Stimulated activated CD8-positive, alpha-beta memory T cell treated with anti-CD3 and anti-CD28 coated beads, Interleukin-15, amount 100 ng/mL, for 4 hours (primary cell): ENCODE measurements at places on chromosomes 6 and 20.

DNA sequence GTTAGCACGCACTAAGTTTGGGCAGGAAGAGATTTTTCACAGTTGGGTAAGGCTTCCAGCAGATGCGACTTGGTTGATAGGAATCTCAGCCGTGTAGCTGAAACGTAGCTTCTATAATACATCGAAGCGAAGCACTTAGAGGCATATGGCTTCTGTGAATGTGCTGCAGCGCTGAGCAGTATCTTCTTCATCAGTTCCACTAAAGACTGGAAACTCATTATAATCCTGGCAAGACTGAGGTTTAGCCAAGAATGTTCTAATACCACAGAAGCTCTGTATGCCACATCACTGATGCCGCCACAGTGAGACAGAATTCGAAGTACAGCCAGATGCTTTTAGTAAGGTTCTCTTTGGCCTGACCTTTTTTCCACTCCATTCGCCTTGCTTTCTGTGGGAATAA lies 680.2 kb upstream of the AGPAT4 start:
- DNase-seq = no peak

- DNase-seq = no peak
These were observed 13.3 kb upstream of the KCNK15 start for GRCh38 chr20:44732327-44732726.

DNA sequence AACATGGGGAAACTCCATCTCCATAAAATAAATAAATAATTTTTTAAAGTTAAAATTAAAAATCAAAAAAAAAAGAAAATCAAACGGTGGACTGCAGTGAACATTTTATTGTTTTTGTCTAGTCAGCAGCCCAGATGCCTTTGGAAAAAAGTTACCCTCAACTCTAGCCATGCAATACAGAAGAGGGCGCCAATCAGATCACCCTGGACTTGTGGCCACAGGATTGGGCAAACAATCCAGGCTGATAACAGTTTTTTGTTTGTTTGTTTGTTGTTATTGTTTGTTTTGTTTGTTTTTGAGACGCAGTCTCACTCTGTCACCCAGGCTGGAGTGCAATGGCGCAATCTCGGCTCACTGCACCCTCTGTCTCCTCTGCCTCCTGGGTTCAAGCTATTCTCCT lies 30.5 kb upstream of the NELFCD start:
- no peak for DNase-seq

GRCh38 chr6:13159300-13159699 lies 169.0 kb downstream of the TBC1D7 start:
- no peak for DNase-seq

DNA sequence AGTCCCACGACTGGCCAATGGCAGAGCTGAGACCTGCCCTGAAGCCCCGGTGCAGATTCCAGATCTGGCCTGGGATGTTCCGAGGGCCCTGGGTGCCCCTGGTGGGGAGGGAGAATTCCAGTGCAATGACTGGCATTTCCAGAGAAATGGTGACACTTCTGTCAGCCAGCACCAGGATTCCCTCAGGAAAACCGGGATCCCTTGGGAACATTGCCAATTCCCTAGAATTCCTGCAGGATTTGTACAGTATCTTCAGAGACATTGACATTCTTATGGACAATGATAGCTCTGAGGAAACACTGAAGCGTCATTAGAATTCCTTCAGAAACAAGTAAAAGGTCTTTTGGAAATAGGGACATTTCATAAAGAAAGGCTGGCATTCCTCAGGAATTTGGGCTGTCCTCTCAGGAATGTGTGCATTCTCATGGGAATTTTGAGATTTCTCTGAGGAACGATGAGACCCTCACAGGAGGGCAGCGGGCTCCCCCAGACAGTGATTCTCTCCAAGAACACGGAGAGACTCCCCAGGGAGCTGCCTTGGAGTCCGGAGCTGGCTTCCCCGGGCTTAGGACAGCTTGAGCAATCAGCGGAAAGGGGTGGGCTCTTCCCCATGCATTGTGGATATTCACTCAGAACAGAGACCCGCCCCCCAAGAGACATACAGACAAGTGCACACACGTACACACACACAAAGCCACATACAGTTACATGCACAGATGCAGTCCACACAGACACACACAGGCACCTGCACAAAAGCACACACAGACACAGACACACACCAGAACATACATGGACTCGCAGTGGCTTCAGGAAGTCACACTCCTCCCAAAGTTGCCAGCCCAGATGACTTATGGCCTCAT lies 35.2 kb upstream of the BPIFA2 start:
- DNase-seq = no peak

- DNase-seq = no peak
These were observed 200.9 kb downstream of the DLL1 start for GRCh38 chr6:170089963-170090362.

DNA sequence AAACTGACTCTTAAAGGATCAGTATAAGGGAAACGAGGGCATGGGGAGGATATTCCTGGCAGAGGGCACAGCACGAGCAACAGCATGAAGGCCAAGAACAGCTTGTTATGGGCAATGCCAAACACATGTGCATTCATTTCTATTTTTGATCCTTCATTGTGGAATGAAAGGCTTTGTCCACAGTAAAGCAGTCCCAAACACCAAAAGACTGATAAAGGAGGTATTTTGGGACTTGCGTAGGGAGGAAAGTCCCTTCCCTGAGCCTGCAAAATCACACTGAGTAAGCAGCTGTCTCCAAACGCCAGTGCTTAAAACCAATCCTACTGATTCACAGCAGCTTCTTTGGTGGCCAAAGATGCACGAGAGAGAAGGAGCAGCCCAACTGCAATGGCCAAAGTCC lies 138.2 kb downstream of the UNC5CL start:
- no peak for DNase-seq

DNA sequence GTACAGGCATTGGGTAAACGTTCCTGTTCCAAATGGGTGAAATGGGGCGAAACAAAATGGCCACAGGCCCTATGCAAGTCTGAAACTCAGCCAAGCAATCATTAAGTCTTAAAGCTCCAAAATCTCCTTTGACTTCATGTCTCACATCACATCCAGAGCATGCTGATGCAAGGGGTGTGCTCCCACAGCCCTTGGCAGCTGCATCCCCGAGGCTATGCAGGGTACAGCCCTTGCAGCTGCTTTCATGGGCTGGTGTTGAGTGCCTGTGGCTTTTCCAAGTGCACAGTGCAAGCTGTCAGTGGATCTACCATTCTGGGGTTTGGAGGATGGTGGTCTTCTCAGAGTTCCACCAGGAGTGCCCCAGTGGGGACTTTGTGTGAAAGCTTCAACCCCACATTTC lies 270.0 kb upstream of the CDYL start:
- DNase-seq = no peak

- DNase-seq = no peak
These were observed 505.9 kb upstream of the CHD6 start for GRCh38 chr20:42123981-42124473.

GRCh38 chr6:64293298-64293697 lies 657.7 kb downstream of the PHF3 start:
- DNase-seq = no peak

- DNase-seq = no peak
These were observed 73.0 kb upstream of the TULP1 start for GRCh38 chr6:35585658-35586057.

DNA sequence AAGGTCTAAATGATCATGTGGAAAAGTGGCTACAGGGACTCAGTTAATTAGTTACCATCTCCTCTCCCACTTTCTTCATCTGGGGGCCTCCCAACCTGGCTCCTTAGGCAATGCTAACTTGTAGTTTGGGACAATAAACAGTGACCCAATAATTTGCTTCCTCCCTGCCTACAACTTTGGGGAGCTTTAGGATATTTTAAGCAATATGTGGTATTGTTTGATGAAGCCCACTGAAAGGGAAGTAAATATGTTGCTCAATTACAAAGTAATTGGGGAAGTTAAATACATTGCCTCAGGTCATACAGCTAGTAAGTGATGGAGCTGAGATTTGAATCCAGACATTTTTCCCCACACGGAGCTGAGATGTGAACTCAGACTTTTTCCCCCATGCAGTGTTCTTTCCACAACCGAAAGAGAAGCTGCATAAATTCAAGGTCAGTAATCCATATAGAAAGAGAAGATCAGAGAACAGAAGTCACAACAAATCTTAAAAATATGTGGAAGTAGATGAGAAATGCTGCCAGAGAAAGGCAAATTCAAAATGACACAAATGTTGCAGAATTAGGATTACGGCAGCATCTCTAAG lies 26.6 kb downstream of the ZHX3 start:
- no peak for DNase-seq

DNA sequence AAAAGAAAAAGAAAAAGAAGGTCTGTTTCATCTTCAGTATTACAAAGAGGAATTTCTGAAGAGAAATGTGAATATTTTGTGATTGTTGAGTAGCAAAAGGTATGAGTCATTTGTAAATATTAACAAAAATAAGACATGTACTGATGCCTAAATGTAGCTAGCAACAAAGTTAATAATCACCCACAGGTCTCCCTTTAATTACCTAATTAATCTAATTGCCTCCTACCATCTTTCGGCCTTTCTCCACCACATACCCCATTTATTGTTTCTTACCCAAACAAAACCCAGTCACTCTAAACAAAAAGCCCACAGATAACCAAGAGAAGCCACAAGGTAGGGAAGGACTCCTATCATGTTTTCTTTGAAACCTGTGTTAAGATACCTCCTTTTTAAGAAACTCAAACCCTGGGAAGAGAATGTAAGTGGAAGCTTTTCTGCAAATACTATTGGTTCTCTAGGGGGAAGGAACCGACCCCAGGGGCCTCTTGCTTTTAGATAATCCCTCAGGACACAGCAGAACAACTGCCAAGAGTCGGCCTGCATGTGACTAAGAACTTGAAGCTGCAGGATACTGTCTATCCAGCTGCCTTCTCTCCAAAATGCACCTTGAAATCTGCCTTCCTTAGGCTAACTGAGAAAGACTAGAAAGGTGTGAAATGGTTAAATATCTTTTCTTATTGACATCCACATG lies 16.1 kb upstream of the STK38 start:
- no peak for DNase-seq

- DNase-seq = no peak
These were observed 88.8 kb upstream of the PRND start for GRCh38 chr20:4632876-4633275.

DNA sequence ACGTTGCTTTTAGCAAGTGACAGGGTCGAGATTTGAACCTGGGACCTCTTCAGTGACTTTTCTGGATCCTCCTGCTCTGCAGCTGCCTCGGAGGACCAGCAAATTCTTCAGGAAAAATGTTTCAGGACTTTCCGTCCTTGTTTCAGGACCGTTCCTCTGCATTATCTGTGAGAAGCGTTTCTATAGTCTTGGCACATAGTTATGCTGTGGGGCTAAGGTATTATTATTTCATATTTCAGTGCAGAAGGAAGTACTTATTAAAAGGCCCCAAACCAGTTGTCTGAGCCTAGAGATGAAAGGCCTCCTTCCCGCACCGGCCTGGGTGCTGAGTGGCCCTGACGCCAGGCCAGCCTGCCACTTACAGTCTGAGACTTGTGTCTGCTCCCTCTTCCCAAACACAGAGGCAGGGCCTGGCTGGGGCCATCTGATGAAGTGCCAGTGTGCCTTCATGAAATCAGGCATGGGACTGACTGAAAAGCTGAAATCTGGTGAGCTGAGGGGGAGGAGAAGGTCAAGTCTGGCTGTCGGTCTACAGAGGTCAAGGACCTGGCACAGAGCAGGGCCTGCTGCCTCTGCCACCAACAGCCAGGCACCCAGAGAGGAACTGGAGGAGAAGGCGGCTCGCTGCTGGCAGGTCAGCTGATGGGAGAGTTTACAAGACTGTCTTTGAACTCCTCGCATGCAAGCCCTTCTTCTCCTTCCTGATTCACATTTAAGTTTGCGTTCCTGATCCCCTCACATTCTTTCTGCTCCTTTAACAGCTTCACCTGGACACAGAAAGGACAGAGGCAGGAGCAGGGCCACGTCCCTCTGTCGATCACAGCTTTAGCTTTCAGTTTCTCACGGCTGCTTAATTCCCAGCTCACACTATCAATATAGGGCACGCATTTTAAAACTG lies 8.9 kb upstream of the QKI start:
- no peak for DNase-seq

GRCh38 chr6:33815854-33816253 lies 12.1 kb upstream of the MLN start:
- DNase-seq = no peak

- DNase-seq = no peak
These were observed 3.8 kb upstream of the STX16 start for GRCh38 chr20:58647162-58647795.

DNA sequence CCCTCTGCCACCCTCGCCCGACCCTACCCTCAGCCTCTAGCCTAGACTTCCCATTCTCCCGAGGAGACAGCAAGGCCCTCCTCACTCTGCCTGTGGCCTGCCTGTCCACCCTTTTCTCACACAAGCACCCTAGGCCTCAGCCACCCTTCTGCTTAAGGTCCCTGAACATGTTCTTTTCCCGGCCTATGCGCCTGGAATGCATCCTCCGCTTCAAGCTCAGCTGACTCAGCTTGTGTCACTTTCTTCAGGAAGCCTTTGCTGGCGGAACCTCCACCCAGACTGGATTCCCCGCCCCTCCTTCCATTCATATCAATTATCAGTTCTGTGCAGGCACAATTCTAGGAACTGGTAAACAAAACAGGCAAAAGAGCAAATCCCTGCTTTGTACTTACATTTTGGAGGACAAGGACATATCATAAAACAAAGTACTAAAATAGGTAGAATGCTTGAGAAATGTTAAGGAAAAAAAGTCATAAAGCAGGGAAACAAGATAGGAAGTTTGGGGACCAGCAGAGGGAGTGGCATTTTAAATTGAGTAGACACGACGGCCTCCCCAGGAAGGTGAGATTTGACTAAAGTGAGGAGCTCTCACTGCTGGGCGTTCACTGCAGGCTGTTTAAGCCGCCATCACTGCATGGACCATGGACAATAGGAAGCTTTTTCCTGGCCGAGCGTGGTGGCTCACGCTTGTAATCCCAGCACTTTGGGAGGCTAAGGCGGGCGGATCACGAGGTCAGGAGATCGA lies 17.9 kb upstream of the SNHG17 start:
- DNase-seq = no peak

DNA sequence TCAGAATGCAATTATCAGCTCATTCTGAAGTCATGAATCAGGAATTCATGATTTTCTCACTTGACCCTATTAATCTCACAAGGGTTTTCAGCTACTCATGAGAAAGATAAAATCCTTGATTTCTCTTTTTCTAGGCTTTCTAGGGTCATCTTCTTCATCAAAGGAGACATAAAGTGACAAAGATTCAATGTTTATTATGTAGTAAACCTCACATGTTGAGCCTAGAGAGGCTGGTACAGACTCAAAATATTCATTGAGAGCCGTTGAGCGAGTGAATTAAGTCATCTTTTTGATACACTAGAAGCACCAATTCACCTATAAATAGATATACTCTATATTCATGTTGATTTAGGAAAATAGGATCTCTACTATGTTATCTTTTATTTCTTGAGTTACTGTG lies 104.8 kb upstream of the TRAF3IP2 start:
- no peak for DNase-seq
